ENCODE measurements at places on chromosomes 12 and 14.

DNA sequence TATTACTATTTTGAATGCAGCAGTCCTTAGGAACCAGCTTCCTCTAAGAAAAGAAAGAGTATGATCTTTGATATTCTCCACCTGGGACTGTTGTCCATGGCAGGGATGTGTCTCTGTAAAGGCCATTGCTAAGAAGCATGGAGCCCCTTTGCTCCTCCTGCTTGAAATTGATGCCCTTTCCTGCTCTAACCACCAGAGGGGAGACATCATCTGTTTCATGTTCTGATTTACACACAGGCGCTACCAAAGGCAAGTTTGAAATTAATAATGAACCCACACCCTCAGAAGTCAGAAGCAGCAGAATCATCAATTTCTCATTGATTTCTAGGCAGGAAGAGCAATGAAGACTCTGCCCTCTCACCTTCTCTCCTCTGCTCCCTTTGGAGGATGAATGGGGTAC lies 253.8 kb downstream of the RMST start:
- no peak for DNase-seq

GRCh38 chr12:65925626-65926025 lies 101.3 kb downstream of the HMGA2 start:
- DNase-seq, result no peak

DNA sequence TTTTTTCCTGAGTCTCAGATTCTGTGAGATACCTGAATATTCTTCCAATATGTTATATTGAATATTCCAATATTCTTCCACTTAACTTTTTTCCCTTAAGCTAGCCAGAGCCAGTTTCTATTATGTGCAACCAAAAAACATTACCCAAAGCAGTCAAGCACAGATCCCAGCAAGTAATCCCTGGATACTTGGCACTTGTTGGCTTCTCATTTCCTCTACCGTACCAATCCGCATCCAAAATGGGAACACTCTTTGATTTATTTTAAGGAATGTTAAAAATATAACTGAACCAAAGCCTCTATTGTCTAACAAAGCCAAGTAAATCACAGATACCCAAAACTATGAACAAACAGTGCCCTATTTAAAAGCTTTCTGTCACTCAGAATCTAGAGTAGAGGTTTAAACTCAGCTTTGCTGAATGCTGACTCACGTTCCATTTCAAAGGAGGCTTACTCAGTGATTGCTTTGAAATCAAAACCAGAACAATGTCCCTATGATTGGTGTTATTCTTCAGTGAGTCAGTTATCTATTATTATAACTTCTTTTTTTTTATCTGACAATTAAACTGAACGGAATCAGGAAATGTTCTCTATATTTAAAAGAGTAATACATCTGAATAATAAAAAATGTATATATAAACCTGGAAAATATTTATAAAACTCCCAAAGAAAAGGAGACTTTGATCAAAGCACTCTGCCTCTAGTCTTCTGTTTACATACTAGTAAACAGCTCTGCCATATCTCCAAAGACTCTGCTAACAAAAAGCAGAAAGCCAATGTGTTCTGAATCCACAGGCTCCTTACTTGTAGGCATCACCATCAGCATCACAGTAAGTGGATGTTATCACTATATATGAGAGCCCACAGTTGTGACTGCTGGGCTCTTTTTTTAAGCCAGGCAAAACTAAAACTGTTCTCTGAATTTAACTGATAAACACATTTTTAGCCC lies 360.8 kb downstream of the CCDC91 start:
- DNase-seq, result no peak

- DNase-seq, result no peak
These were observed 52.7 kb downstream of the NKX2-1 start for GRCh38 chr14:36467332-36467731.

GRCh38 chr12:45273717-45274271 lies 57.9 kb downstream of the ANO6 start:
- DNase-seq, result no peak

DNA sequence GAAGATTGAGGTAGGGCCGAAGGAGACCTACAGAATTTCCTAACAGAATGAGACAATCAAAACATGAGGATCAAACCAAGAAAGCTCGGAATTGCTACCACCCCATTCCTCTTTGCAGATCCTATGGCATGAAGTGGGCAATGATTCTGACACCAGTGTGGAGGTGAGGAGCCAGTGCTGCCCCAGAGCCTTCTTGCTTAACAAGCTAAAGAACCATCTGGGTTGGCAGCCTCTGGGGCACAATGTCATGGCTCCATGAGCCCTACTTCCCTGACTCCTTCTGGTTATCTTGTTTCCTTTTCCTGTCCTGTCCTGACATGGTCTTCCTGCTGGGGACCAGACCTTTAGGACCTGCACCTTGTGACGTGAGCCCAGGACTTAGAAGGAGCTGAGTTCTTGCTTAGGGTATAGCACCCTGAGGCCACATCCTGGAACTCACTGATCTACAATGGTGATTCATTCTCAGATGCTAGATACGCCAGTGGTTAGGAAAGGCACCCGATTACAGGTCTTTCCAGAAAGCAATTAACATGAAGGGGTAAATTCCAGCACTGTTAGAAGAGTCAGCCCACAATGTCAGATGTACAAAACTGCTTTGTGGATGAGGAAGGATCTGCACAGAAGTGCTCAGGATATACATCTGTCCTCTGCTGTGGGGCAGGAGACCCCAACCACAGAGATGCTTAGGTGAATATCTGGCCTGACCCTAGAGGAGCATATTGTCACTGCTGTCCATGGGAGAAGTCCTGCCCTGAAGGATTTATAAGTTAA lies 324.2 kb downstream of the ZFP36L1 start:
- peak; percentile 2 for DNase-seq

- no peak for DNase-seq
These were observed 444.1 kb downstream of the RAD51B start for GRCh38 chr14:68263563-68264259.

GRCh38 chr14:22598099-22598895 lies at the start of gene ABHD4:
ABHD4 (plus strand) TSS chr14:22598300; CDS start chr14:22598307, 7 bp downstream.
- DNase-seq, result peak; percentile 41

DNA sequence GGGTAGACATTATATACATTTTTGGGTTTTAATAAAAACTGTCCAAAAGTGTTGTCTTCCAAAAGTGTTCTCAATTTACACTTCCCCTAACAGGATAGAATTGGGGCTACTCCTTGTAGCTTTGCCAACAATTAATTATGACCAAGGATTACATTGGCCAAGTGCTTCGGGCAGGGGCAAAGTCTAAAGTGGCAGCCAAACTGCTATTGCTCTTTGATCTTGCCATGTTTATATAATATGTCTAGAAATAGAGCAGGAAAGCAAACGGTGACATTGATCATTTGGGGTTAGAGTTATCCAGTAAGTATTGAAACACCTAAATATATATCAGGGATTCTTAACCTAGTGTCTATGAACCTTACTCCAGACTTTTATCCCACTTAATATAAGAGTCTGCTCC lies 31.2 kb upstream of the IGF1 start:
- DNase-seq, result no peak

- DNase-seq, result no peak
These were observed 95.6 kb downstream of the BCL11B start for GRCh38 chr14:99176156-99176945.

- DNase-seq, result no peak
These were observed 89.7 kb downstream of the NUMB start for GRCh38 chr14:73368616-73369015.

All from stimulated activated CD4-positive, alpha-beta T cell treated with anti-CD3 and anti-CD28 coated beads, Interleukin-12 subunit alpha, Interleukin-12 subunit beta, amount 100 ng/mL, for 4 hours (primary cell).